ENCODE measurements at places on chromosomes 1 and 21.

- no peak for DNase-seq
Measured at GRCh38 chr1:1593834-1594601, 5.9 kb downstream of the FNDC10 start.

DNA sequence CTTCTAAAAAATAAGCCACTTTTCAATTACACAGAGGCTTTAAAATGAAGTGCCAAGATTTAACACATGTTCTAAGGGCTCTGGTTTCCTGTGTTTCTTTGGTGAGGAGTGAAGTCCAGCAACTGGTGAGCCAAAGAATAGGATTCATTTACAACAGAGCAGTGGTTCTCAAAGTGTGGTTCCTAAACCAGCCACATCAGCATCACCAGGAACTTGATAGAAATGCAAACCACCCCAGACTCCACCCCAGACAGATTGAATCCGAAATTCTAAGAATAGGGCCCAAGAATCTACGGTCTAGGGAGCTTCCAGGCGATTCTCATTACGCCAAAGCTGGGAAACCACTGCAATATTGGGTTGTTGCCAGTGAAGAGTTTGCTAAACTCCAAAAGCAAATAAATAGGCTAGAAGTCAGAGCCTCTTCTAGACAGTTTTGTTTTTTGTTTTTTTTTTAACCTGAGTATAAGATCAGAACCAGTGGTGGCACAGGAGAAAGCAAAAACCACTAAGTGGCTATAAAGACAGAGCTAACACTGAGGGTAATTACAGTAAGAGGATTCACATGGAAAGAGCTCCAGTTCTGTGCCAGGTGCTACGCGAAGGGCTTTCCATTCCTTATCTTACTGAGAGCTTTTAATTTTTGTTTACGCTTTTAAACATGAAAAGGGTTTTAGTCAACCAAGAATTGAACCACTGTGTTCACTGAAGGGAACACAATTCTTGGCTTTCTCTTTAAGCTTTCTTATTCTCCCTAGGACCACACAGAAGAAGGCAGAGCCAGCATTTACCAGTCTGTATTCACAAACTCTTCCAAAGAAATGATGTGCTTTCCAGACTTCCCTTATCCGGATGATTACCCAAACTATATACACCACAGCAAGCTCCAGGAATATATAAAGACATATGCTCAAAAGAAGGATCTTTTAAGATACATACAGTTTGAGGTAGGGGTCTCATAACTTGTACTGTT is 42.4 kb upstream of the FMO2 start:
- DNase-seq = no peak

GRCh38 chr21:42213082-42213774 is 5.7 kb upstream of the ABCG1 start:
- no peak for DNase-seq

DNA sequence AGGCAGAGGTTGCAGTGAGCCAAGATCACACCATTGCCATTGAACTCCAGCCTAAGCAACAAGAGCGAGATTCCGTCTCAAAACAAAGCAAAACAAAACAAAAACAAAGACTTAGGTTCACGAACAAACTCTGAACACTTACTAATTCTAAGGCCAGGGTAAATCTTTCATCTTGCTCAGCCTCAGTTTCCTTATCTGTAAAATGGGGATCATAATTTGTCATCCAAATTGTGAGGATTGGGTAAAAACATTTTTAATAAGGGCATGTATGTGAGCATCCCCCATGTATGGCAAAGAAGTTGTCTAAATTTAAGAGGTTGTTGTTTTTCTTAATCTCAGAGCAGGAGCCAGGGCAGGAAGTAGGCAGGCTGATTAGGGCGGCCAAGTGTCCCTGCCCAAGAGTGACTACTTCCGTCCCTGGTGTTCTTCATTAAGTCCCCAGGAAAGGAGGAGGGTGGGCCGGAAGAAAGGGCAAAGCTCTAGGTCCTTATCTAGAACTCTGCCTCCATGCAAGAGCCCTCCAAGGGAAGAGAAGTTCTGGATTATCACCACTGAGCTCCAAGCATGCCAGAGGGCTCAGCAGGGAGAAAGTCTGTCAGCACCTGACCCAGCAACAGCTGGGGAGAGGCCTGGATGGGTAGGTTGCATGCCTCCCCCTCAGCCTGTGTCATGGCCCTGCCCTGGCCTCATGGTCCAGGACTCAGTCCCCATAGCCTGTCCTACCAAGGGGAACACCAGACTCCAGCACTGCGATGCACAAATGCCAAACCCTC is 49.9 kb upstream of the CLIC4 start:
- DNase-seq = peak; percentile 7

DNA sequence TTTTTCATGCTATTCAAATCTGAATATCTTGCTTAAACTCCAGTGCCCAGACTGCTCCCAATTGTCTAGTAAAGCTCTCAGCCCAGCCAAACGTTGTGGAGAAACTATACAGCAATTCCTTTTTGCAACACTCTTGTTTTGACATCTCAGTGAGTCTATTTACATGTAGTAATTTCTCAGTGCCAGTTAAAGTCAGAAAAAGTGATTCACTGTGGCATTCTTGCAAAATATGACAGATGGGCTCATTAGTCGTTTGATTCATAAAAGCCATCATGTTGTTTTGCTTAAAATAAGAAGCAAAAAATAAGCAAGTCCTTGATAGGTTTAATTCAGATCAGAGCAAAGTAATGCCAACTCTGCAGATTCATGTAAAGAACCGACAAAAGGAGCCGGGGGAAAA is 20.7 kb upstream of the TMPRSS15 start:
- DNase-seq = no peak

DNA sequence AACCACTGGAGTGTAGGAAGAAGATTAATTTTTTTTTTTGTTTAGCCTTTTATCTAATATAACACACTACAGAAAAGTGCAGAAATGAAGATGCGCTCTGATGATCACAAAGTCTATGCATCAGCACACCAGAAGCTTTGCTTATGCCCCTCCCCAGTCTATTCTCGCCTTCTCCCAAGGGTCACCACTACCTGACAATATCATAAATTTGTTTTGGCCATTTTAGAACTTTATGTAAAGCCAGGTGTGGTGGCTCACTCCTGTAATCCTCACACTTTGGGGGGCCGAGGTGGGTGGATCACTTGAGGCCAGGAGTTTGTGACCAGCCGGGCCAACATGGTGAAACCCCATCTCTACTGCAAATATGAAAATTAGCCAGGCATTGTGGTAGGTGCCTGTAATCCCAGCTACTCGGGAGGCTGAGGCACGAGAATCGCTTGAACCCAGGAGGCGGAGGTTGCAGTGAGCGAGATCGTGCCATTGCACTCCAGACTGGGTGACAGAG is 231.3 kb downstream of the FOXD2 start:
- DNase-seq = no peak

DNA sequence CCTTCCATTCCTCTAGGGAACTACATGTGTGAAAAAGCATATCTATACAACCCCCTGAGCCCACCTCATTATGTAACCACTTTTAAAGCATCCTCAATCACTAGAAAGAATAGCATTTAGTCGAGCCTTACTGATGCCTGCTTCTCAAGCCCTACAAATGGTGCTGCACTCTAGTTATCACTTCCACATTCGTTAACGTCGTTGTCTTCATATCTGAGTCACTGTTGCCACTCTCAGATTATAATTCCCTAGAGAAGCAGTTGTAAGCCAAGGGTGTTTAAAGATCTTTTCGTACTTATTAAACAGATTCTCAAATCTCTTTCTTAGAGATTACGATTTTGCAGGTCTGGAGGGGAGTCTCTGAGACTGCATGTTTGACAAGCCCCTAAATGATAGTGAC is 16.5 kb downstream of the ATP1B1 start:
- DNase-seq = no peak

GRCh38 chr1:180173451-180173850 is 18.8 kb downstream of the QSOX1 start:
- no peak for DNase-seq

DNA sequence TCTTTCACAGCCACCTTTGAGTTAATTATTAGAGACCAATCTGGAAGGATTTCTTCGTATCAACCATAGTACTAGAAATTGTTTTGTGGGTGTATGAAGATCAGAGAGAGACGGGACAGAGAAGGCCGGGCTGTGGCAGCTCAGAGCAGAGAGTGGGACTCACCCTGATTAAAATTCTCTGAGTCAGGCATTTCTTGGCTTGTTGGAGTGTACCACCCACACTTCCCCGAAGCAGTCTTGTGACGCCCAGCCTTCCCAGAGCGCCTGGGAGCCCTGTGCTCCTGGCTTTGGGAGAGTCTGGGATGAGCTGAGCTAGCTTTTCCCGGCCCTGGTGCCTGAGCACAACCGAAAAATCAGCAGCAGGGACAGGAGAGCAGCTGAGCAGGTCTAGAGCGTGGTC is 19.4 kb downstream of the PLEKHM2 start:
- DNase-seq = no peak

- no peak for DNase-seq
Measured at GRCh38 chr1:222247811-222248310, 300.0 kb downstream of the HHIPL2 start.

GRCh38 chr1:181128592-181129497 is 40.3 kb downstream of the IER5 start:
- no peak for DNase-seq

DNA sequence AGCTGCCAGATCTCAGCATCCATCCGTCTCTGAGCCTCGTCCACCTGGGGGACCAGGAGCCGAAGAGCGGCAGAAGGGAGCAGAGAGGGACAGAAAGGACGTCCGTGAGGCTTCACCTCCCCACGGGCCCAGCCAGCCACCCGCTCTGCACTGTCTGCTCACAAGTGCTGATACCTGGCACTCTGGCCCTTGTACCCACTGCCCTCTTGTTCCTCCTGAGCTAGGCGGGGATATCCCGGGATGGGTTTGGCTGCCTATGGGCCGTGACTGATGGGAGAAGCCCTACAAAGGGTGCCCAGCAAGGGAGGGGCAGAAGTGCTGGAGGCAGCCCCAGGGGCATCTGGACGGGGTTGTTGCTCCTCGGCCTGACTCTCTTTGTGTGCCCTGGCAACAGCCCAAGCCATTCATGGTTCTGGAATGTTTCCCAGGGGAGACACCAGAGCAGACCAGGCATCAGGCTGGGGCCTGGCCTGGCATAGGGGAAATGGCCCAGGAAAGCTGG is 57.6 kb downstream of the LDLRAD2 start:
- DNase-seq = no peak

GRCh38 chr1:106998431-106999002 is 58.0 kb upstream of the PRMT6 start:
- DNase-seq = no peak

DNA sequence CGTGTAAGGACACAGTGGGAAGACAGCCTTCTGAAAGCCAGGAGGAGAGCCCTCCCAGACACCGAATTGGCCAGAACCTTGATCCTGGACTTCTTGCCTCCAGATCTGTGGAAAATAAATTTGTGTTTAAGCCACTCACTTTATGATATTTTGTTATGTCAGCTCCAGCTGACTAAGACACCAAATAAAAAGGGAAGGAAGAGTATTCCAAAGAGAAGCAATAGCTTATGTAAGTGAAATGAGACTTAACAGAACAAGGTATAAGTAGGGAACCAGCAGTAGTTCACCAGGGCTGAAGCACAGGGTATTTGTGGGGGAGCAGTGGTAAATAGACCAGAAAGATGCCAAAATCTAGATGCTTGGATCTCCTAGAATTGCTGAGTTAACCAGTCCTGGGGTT is 94.2 kb upstream of the WLS start:
- no peak for DNase-seq

DNA sequence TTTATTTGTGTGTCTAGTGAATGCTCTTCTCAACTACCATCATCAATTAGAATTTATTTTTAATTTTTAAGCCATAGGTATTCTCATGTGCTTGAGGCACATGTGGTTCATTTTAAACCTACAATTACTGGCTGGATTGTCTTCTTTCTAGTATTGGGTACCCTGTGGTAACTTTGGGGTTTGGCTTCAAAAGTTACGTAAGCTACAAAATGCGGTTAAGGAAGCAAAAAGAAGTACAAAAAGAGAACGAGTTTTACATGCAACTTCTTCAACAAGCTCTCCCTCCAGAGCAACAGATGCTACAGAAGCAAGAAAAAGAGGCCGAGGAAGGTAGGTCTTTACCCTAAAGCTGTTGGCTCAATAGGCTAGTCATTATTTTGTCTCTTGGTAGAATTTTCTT is 25.8 kb downstream of the MACO1 start:
- no peak for DNase-seq

DNA sequence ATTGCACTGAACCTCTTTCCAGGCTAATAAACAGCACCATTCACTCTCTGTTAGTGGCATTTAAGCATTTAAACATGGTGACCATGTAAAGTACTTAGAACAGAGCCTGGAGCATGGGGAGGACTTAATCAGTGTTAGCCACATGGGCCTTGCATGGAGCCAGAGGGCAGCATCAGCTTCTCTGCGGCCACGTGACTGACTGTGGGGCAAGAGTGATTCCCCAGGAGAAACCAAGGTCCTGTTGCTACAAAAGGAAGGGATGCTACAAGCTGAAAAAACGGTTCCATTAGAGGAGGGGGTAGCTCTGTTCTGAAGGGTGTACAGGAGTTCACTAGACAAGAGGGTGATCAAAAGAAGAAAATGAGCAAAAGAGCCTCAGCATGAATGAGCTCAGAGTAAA is 256.8 kb downstream of the MATN1 start:
- no peak for DNase-seq

DNA sequence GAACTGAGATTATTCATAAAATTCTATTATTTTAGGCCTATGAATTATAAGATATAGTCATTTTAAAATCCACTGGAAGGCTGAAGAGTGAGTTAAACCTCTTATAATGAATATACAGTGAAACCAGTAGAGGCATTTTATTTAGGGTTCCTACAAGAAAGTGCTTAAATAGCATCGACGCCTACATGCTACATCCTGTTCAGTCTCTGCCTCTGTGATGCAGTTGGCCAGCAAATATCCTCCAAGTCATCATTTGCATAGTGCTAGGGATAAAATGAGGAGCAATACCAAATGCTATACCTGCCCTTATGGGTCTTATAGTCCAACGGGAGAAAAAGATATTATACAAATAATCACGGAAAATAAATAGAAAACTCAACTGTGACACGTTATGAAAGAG is 59.6 kb downstream of the EDEM3 start:
- DNase-seq = no peak

DNA sequence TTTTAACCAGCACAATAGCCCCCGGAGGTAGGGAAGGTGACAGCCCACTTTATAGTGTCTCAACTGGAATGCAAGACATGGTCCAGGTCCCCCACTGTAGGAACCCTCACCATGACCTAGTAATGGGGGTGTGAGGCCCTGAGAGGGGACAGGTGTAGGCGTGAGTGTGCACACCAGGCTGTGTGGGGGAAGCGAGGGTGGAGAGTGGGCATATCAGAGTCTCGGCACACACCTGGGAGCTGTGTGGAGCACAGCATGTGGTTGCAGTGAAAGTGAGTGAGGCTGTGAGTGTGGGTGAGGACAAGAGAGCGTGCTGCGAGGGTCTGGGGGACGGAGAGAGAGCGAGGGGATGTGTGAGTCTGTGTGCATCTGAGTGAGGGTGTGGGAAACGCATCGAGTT is 17.1 kb upstream of the RSPO1 start:
- DNase-seq = no peak

- DNase-seq = no peak
Measured at GRCh38 chr1:88175631-88176226, 508.3 kb upstream of the PKN2 start.

GRCh38 chr1:224539971-224540370 is 76.1 kb upstream of the CNIH3 start:
- DNase-seq = no peak

GRCh38 chr1:89687254-89687653 is 54.3 kb downstream of the LRRC8C start:
- DNase-seq = no peak

GRCh38 chr1:92691925-92692324 is 93.0 kb downstream of the EVI5 start:
- no peak for DNase-seq

- DNase-seq = no peak
Measured at GRCh38 chr1:53176452-53177208, 20.0 kb upstream of the CPT2 start.

Data from CD4-positive, alpha-beta T cell treated with Interleukin-17A for 4 hours (primary cell).